Bronchus fibroblast of lung (primary cell): ENCODE measurements at places on chromosomes 6 and 20. TPM values are rescaled to one million over a fixed set of nuclear protein-coding genes. Genes with fewer than 3 reads are reported as not detected.

The THBD gene
- 1.5 and 1.6 TPM in 2 replicates for total RNA-seq

The SYS1 gene
- total RNA-seq, result 29.1 and 38.7 TPM in 2 replicates

The HLA-C gene
- 36.5 and 42.2 TPM in 2 replicates for total RNA-seq

The PROKR2 gene
- not detected in 2 replicates for total RNA-seq

The DYNLT2 gene
- total RNA-seq, result 1.0 TPM in 2 replicates

The NKX2-2 gene
- total RNA-seq, result not detected in 2 replicates

The MMP24 gene
- total RNA-seq, result 0.15 and 0.17 TPM in 2 replicates

The TFAP2A gene
- total RNA-seq, result not detected in 2 replicates

The PCSK2 gene
- total RNA-seq, result not detected in 2 replicates

The BPI gene
- total RNA-seq, result not detected in 2 replicates

The NEURL2 gene
- total RNA-seq, result 3.4 and 3.7 TPM in 2 replicates

The MAP3K7 gene
- 17.7 and 18.2 TPM in 2 replicates for total RNA-seq

The ANKRD66 gene
- total RNA-seq, result not detected in 2 replicates

The IL17F gene
- not detected in 2 replicates for total RNA-seq

The MEI4 gene
- total RNA-seq, result not detected in 2 replicates

The VGLL2 gene
- not detected in 2 replicates for total RNA-seq

The ANKEF1 gene
- total RNA-seq, result 2.2 and 2.4 TPM in 2 replicates

The IBTK gene
- total RNA-seq, result 19.5 and 28.4 TPM in 2 replicates

The CNBD2 gene
- total RNA-seq, result 1.0 and 2.1 TPM in 2 replicates

The FRK gene
- total RNA-seq, result 0.15 and 0.17 TPM in 2 replicates

The C20orf144 gene
- 0.30 and 0.84 TPM in 2 replicates for total RNA-seq

The TINAG gene
- total RNA-seq, result not detected in 2 replicates

The TRAPPC3L gene
- not detected in 2 replicates for total RNA-seq

The PNLDC1 gene
- total RNA-seq, result not detected in 2 replicates

The CGA gene
- not detected in 2 replicates for total RNA-seq

The SLC52A3 gene
- total RNA-seq, result not detected in 2 replicates

The WFDC5 gene
- total RNA-seq, result not detected in 2 replicates

The OR2H2 gene
- not detected in 2 replicates for total RNA-seq

The RAB23 gene
- total RNA-seq, result 14.4 and 19.5 TPM in 2 replicates

The GPX5 gene
- not detected in 2 replicates for total RNA-seq
